ENCODE measurements at places on chromosomes 3 and 15.

GRCh38 chr3:8540456-8540855 is 38.8 kb downstream of the LMCD1 start:
- DNase-seq = peak; percentile 64

DNA sequence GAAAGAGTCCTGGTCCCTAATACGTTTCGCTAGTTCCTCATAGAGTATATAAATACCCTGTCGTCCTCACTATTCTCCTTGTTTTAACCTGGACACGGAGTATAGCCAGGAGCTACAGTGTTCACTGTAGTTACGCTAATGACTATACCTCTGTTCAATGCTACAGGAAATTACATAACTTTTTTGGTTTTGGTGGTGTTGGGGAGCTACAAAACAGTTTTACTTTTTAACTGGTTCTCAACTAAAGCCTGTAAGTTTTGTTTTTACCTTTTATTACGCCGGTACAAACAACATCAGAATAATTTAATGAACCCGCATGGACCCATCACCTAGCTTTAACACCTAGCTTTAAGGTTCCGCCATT is 1.5 kb downstream of the LMLN start:
- DNase-seq = no peak

GRCh38 chr3:48633743-48634142 is 1.5 kb downstream of the SLC26A6 start:
- no peak for DNase-seq

GRCh38 chr3:81622395-81622794 is 139.1 kb downstream of the GBE1 start:
- DNase-seq = no peak

- no peak for DNase-seq
Observed at GRCh38 chr3:118380576-118380975, 654.1 kb downstream of the IGSF11 start.

DNA sequence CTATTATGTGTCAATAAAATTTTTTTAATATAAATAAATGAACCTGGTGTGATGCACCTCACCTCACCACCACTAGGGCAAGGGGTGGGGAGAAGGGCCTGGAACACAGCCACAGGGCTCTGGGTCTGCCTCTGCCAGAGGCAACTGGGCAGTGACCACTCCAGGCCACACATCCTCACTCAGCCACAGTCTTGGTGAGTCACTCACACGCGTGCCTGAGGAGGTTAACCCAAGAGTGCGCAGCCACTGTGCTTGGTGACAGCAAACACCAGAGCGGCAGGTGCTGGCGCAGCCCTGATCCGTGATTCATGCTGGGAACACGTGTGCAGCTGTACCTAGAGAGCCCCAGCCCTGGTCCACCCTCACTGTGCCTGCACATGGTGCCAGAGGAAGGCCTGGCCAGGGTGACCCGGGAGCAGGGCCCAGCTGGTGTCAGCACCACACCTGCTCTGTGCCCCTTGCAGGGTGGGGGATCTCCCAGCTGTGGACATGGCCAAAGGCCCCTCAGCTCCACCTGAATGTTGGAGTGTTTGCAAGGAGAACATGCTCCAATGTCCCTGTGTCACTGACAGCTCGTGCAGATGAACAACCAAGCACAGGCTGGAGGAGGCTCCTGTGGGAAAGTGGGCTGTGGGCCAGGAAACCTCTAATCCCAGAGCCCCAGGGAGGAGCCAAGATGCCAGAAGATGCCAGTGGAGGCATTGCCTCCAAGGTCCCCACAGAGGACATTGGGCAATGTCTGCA is 2.1 kb downstream of the SLC41A3 start:
- no peak for DNase-seq

DNA sequence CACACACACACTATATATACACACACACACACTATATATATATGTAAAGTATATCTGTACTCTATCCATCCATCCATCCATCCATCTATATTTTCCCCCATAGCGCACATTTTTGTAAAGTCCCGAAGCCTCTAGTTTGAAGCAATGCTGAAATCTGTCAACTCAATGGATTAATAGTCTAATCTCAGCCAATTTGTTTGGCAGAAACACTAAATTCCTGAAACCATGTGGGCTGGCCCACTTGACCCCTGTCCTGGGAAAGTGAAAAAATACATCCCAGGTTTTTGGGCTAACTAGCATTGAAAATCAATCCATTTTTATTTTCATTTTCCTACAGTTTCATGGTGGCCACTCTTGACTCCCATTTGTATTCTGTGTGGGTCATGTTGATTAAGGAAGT is 166.7 kb downstream of the SLCO3A1 start:
- no peak for DNase-seq

- no peak for DNase-seq
Observed at GRCh38 chr15:79572691-79573404, 140.7 kb downstream of the MINAR1 start.

DNA sequence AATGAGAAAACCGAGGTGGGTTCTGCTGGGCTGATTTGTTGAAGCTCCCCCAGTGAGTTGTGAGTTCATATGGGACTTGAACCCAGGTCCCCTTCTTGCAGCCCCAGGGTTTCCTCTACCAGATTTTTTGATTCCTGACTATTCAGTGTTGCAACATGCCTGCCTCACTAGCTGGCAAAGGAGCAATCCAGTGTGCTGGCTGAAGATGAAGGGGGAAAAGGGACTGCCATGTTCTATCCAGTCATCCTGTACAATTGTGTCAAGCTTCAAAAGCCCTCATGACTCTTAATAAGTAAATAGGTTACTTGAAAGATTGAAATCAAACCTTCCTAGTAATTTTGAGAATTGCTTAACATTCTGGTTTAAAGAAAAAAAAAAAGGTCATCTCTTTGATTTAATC is 211.5 kb upstream of the TP63 start:
- DNase-seq = no peak

DNA sequence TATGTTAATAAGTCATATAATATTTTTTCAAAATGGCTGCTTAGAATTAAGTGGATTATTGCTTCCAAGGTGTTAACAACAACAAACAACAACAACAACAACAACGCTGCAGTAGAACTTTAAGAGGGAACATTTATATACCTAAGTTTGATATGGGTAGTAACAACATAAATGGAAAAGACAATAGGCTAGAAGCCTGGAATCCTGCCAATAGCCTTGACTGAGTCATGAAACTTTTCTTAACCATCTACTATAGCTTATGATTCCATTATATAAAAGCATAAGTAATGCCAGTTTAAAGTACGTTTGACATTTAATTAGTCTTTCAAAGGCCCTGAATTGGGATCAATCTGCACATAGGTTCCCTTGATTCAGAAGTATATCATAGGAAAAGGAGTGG is 31.2 kb downstream of the SATB1 start:
- DNase-seq = peak; percentile 32

DNA sequence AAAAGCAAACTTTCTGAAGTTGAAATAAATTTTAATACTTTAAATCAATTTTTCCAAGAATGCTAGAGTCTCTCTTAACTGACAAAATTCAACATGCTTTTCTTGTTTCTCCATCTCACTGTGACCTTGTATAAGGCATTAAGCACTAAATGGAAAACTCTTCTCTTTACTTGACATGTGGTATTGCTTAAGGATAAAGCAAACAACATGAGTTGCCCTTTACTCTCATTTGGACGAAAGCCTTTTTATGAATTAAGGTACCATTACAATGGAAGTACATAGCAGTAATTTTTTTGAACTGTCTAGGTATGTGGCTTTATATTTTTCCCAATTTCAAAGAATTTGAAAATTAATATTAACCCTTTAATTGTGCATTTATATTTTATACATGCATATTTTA is 1.4 kb downstream of the STRIT1 start:
- no peak for DNase-seq

- no peak for DNase-seq
Observed at GRCh38 chr3:189944285-189945145, 176.2 kb downstream of the P3H2 start.

DNA sequence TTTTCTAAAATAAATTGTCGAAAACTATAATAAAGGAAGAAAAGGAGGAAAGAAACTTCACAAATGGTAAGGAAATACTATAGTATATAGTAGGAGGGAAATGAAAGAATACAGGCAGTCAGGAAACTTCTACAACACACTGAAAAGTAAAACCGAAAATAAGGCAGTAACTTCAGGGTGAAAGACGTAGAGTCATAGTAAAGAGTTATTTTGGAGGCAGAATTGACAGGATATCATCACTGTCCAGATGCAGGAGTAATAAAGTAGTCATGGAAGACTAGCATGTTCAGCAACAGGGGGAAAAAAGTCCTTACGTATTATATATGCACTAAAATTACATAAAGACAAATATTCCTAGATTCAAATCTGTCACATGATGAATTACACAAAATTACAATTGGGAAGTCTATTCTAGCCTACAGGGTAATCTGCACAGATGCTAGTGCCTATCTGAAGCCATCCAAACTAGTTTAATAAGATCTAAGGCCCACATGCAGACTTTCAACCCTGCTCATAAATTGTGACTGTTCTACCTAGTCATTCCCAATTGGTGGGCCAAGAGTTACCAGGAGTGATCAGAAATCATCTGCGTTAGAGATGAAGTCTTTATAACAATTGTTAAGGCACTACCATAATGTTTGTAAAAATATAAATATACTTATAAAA is 14.0 kb downstream of the VPS13C start:
- no peak for DNase-seq

DNA sequence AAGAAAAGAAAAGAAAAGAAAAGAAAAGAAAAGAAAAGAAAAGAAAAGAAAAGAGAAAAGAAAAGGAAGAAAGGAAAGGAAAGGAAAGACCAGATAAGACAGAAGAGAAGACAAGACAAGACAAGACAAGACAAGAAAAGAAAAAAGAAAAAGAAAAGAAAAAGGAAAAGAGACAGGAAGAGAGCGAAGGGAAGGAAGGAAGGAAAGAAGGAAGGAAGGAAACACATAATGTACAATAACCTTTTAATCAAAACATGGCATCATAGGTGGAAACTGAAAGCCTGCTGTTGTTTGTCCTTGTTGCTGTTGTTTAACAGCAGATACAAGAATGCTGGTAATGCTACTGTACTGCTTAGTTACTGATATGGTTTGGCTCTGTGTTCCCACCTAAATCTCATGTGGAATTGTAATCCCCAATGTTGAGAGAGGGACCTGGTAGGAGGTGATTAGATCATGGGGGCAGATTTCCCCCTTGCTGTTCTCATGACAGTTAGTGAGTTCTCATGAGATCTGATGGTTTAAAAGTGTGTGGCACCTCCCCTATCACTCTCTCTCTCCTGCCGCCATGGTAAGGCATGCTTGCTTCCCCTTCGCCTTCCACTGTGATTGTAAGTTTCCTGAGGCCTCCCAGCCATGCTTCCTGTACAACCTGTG is 67.3 kb downstream of the MCF2L2 start:
- DNase-seq = no peak

GRCh38 chr15:83935774-83936173 is 281.9 kb downstream of the ADAMTSL3 start:
- no peak for DNase-seq

GRCh38 chr3:161093895-161094294 is 11.3 kb downstream of the B3GALNT1 start:
- DNase-seq = peak; percentile 63

- DNase-seq = no peak
Observed at GRCh38 chr3:31522152-31522551, 10.6 kb upstream of the STT3B start.

DNA sequence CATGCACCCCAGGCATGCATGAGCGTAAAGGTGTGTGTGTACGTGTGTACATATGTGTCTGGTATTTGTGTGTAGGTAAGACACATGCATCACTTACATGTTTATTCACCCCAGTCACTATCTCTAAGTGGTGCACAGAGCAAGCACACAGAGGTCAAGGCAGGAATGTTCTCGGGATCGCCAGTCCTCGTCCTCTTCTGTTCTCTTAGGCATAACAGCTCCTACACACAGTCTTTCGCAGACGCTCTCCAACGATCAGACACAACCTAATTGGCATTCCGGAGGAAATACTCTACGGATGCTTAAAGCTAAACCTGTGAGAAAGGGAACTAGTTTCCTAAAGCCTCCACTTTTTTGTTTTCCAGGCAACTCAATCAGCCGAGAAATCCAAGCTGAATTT is 95.9 kb downstream of the ADAMTS17 start:
- DNase-seq = no peak

- DNase-seq = peak; percentile 60
Observed at GRCh38 chr3:33318710-33319380, 41.6 kb downstream of the FBXL2 start.

GRCh38 chr15:75750261-75751050 is 37.8 kb upstream of the CSPG4 start:
- no peak for DNase-seq

DNA sequence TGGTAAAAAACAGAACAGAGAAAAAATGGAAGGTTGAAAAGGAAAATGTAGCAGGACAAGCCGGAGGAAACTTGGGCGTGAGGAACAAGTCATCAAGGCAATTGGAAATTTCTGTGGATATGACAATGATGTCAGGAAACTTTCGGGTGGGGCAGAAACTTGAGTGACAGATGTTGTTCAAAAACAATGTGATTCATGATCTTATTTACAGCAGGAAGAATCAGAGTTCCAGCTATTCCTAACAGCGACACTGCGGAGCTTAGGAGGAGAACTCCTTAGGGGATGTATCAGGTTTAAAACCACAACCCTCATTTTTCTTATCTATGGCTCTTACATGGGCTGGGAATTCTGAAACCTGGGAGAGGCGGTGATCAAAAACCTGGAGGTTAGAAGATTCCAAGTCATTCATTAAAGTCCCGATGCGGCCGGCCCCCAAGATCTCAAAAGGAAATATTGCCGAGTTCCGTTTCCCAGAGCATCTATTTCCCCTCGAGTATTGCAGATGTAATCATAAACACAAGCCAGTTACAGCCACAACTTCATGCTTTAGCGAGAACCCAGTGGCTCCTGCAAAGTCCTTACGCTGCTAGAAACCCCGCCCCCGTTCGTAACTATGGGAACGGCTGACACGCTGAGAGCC is 659 bp upstream of the ARRDC4 start:
- DNase-seq = peak; percentile 14

DNA sequence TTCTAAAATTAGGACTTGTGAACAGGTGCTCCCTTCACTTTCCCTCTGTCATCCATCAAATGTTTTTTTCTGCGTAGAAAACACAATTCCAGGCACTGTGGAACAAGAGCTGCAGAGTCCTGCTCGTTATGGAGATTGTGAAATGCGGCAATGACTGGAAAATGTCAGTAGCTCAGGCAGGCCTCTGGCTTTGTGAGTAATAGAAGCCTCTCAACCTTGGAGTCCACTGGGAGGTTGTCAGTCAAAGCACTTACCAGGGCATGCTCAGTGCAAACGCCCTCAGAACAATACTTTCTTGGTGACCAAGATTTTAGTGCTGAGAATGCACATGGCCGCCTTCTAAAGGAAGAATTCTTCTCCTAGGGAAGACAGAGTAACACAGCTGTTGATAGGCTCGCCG is 26.7 kb upstream of the MED12L start:
- DNase-seq = no peak

GRCh38 chr3:138203938-138204337 is 16.8 kb downstream of the ARMC8 start:
- no peak for DNase-seq

GRCh38 chr3:48642605-48643004 is 7.3 kb upstream of the SLC26A6 start:
- DNase-seq = no peak

Measured in endothelial cell of umbilical vein (primary cell).